Prostate gland (tissue), 2 donors: ENCODE measurements at places on chromosomes 11 and 22.

- H3K27me3 ChIP-seq = no peaks in the 10 kb centered on the region
- DNase-seq = no peak
- peaks cover 29% of the 10 kb centered on the region for H3K4me1 ChIP-seq
- no peak overlapping the region for H3K4me3 ChIP-seq
- H3K36me3 ChIP-seq = no peaks in the 10 kb centered on the region
- H3K27ac ChIP-seq = peak overlapping the region; percentile 56
These were observed 14.1 kb downstream of the CREB3L1 start for GRCh38 chr11:46291441-46292150.

GRCh38 chr11:76266286-76267100 lies 60.2 kb upstream of the WNT11 start:
- H3K36me3 ChIP-seq = no peaks in the 10 kb centered on the region
- H3K27ac ChIP-seq = no peak overlapping the region
- no peak for DNase-seq
- H3K4me3 ChIP-seq = no peak overlapping the region

- peak; percentile 16 for DNase-seq
- H3K27ac ChIP-seq = no peak overlapping the region
- no peaks in the 10 kb centered on the region for H3K36me3 ChIP-seq
- H3K27me3 ChIP-seq = no peaks in the 10 kb centered on the region
- no peak overlapping the region for H3K4me3 ChIP-seq
- H3K4me1 ChIP-seq = no peaks in the 10 kb centered on the region
These were observed 87.8 kb upstream of the DRD2 start for GRCh38 chr11:113562981-113563461.

GRCh38 chr22:19422440-19423301 lies 8.9 kb downstream of the HIRA start:
- no peaks in the 10 kb centered on the region for H3K27me3 ChIP-seq
- no peaks in the 10 kb centered on the region for H3K36me3 ChIP-seq
- H3K4me3 ChIP-seq = no peak overlapping the region
- H3K27ac ChIP-seq = no peak overlapping the region

- DNase-seq = no peak
- no peaks in the 10 kb centered on the region for H3K27me3 ChIP-seq
- no peak overlapping the region for H3K4me3 ChIP-seq
- no peak overlapping the region for H3K27ac ChIP-seq
These were observed 48.5 kb downstream of the MS4A13 start for GRCh38 chr11:60563553-60564235.

DNA sequence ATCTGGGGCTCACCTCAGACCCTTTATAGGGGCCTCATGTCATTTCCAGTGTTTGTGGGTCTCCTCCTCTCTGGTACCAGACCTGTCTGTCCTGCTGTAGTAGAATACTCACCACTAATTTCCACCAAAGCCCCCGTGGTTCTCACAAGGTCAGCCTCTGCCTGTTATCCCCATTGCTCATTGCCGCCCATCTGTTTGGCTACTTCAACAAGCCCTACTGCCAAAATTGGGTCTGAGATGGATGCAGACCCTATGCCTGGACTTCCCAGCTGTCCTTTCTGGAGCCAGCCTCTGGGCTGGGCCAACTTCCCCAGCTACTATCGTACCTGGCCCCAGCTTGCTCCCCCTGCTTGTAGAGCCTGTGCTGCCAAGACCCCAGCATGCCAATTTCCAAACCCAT lies 152.1 kb upstream of the ISX start:
- no peak overlapping the region for H3K4me3 ChIP-seq
- no peak overlapping the region for H3K27ac ChIP-seq
- H3K4me1 ChIP-seq = no peaks in the 10 kb centered on the region
- no peaks in the 10 kb centered on the region for H3K27me3 ChIP-seq
- no peaks in the 10 kb centered on the region for H3K36me3 ChIP-seq

- no peaks in the 10 kb centered on the region for H3K36me3 ChIP-seq
- H3K27ac ChIP-seq = no peak overlapping the region
- H3K4me1 ChIP-seq = no peaks in the 10 kb centered on the region
- H3K4me3 ChIP-seq = no peak overlapping the region
These were observed 1.6 kb upstream of the BEST1 start for GRCh38 chr11:61948505-61948904.

DNA sequence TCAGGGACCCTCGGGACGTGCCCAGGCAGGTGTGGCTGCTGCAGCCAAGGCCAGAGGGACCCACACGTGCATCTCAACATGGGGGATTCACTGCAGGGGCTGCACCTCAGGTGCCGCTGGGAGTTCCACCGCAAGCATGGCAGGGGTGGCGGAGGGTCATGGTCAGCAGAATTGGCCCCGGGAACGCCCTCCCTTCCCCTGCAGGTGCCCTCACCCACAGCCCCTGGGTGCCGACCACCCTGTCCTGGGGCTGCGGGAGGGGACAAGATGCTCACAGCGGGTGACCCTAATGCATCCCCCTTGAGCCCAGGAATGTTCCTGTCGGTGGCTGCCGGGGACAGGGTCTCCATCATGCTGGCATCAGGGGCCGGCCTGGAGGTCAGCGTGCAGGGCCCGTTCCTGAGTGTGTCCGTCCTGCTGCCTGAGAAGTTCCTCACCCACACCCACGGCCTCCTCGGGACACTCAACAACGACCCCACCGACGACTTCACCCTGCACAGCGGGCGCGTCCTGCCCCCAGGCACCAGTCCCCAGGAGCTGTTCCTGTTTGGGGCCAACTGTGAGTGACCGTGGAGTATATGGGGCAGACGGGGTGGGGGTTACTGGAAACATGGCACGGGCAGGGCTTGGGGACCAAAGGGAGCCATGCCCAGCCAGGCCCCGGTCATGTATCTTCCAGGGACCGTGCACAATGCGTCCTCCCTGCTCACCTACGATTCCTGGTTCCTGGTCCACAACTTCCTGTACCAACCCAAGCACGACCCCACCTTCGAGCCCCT lies 5.8 kb downstream of the SUSD2 start:
- no peaks in the 10 kb centered on the region for H3K36me3 ChIP-seq
- no peak overlapping the region for H3K27ac ChIP-seq
- H3K27me3 ChIP-seq = no peaks in the 10 kb centered on the region
- H3K4me3 ChIP-seq = no peak overlapping the region

DNA sequence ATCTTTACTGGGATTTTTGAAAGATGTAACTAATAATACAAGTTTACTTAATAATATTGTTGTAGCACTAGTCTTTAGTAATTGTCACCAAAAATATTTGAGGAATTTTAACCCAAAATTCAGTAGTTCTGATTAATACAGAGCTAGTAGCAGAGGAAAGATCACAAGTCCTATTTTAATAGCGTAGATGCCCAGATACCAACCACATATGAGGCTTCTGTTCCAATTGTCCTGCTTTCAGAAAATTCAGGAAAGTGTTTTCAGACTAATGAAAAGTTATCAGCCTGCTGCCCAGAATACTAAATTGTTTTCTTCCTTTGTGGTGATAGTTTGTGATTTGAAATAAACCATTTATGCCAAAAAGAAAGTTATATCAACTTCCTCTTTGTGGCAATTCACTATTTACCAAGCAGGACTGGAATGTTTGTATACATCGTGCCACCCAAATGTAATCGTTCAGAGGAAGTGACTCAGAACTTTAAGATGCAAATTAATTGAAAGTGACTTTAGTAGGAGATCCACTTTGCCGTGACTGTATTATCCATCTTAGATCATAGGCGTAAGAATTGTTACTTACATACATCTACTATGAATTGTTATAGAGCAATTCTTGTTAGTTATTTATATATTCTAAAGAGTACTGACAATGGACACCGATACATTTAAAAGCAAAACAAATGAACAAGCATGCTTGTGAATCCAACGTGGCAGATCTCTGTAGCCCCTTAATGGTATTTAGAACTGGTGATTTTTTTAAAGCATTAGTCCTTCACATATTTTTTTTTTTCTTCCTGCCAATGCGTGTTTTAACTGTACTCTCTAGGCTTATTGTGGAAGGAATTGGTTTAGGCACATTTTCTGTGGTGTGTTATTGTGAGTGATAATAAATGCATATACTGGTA lies 231.0 kb downstream of the DDX10 start:
- H3K4me3 ChIP-seq = no peak overlapping the region
- DNase-seq = no peak
- H3K27me3 ChIP-seq = no peaks in the 10 kb centered on the region
- H3K27ac ChIP-seq = no peak overlapping the region
- no peaks in the 10 kb centered on the region for H3K36me3 ChIP-seq
- no peaks in the 10 kb centered on the region for H3K4me1 ChIP-seq
